ENCODE measurements at places on chromosomes 4 and X. TPM values are rescaled to one million over a fixed set of nuclear protein-coding genes. Genes with fewer than 3 reads are reported as not detected.

GRCh38 chr4:153931804-153932203 lies 142.9 kb upstream of the SFRP2 start:
- no peak for DNase-seq

PABPC5 gene
- not detected for total RNA-seq

DDX53 gene
- total RNA-seq: not detected

GCNA gene
- 1.7 TPM for total RNA-seq

PCYT1B gene
- total RNA-seq: not detected

PRR32 gene
- not detected for total RNA-seq

DNA sequence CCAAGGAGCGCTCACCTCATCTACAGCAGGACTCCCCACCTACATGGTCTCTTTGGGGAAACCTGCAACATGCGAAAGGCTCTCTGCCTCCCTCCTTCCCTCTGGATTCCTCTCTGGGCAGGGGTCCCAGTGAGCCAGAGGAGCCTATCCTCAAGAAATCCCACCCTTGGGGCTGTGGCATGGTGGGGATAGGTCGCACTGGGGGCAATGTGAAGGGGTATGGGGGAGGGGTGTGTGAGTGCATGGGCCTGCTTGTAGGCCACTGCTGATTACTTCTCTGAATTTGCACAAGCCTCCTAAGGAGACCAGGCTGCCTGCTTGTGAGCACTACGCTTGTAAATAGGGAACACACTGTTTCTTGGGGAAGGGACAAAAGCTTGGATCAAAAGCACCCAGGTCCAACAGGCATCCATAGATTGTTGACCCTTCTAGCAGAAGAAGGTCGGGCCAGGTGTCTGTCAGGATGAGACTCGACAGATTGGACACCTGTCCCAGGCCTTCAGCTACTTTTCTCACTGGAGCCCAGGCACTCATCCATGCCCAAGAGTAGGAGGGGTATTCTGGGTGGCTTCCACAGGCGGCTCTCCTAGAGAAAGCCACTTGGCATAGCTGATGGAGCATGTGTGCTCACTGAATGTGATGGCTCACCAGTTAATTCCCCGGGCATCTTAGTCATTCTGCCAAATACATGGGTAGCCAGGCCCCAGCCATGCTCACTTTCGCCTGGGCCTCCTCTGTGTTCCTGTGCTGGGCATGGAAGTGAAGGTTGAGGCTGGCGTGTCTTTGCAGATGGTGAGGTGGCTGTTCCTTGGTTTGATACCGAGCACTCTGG lies 75.0 kb downstream of the NBDY start:
- no peak for DNase-seq

GRCh38 chrX:129026202-129026601 lies 497.1 kb downstream of the SMARCA1 start:
- DNase-seq: no peak

CENPE gene
- 1.6 TPM for total RNA-seq

DNA sequence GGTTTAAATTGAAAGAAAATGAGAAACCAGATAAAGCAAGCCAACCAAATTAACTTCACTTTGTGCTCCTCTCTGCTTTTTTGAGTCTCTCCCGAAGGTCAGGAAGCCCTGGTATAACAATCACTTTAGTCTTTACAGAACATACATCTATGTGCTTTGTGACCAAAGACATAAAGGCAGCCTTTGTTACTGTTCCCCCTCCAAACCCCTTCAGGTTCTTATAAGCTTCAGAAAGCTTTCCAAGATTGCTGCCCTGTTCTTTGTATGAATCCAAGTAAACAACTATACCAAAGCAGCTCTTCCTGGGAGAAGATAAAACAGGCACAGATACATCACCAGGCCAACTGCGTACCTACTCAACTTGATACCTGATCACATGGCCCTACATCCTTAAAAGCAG lies 28.7 kb downstream of the RLIM start:
- DNase-seq: no peak

MAGEB10 gene
- total RNA-seq: not detected

DNA sequence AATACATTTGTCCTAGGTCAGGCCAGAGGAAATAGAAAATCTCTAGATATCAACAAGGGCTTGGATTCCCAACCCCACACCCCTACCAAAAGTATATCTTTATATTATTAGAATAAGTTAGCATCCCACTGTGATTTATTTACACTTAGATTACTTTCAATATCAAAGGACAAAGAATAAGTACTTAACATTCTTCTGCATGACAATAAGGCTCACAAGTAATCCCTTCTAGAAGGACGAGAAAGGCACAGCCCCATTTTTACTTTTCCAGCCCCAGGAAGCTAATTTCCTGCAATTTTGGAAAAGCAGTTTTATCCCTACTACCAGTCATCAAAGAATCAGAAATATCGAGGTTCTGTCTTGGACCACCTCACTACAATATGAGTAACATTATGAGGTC lies 14.1 kb upstream of the SLITRK2 start:
- DNase-seq: no peak

- no peak for DNase-seq
Observed at GRCh38 chrX:11349661-11350337, 56.6 kb downstream of the AMELX start.

- DNase-seq: no peak
Observed at GRCh38 chr4:101418466-101418865, 71.1 kb upstream of the PPP3CA start.

GRCh38 chr4:73420615-73421014 lies 15.4 kb upstream of the AFP start:
- no peak for DNase-seq

DNA sequence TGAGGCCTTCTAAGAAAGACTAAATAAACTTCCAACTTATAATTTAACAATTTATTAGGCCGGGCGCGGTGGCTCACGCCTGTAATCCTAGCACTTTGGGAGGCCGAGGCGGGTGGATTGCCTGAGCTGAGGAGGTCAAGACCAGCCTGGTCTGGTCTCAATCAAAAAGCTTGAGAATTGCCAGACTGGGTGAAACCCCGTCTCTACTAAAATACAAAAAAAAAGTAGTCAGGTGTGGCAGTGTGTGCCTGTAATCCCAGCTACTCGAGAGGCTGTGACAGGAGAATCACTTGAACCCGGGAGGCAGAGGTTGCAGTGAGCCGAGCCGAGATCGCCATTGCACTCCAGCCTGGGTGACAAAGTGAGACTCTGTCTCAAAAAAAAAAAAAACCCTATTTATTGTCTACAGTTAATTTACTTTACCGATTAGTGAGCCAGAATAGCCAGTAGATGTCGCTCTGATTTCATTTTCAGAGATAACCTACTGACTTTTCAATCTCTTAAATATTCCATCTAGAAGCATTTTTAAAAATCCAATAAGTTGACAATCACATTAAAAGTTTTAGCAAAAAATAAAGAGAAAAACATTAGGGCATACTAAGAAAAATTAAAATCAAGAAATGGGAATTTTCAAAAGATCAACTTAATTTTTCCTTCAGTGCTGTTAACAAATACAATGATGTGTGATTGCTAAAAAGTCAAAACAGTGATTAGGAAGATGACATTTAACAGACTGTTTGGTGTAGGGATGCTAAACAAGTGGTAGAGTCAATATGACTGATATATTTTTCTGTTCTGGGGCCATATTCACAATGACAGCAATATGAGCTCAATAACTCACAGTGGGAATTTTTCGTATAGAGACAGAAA lies 4.3 kb upstream of the SHROOM3 start:
- DNase-seq: no peak

DNA sequence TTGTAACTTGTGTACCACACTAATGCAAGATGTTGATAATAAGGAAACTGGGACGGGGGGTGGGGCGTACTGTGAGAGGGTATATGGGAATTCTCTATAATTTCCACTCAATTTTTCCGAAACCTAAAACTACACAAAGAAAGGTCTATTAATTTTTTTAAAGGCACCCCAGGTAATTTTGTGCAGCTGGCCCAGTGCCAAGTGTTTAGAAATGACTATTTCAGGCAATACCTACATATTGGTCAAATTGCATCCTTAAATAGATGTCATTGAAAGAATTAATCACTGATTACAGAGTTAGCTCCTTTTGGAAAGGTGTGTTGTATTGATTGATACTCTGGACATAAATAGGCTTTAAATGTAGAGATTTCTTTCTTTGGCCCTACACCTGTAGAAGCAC lies 10.1 kb upstream of the MTMR1 start:
- DNase-seq: no peak

DNA sequence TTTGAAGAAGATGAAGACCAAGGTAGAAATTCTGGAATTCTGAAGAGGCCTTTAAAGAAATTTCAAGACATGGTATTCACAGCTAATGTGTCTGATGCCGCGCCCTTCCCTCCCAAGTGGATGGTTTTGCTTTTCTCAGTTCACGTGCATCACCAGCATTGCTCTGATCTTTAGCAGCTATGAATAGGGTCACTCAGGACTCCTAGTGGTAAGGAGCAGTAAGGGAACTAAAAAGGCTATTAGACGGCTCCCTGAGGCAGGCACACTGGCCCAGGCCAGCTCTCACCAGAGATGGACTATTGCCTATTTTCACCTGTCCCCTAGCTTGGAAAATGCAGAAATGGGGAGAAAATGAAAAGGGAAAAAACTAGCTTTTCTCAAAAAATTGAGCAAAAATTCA lies 447.5 kb upstream of the RASGEF1B start:
- no peak for DNase-seq

DNA sequence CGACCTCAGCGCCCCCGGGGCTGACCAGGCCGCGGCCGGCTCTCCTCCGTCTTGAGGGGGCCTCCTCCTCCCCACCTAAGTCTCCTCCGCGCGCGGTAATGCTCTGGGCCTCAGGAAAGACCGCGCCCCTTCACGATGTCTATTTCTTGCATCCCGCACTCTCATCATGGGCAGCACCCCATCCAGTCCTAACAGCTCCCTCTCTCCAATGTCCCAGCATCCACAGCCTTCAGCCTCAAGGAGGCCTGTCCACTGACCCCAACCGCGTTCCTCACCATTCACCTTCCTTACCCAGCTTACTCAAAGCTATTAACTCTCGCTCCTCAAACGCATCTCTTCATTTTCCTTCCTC lies 77.5 kb downstream of the MAGED4 start:
- DNase-seq: no peak

NKAP gene
- 9.8 TPM for total RNA-seq

GRCh38 chr4:1003271-1004070 lies 8.0 kb upstream of the FGFRL1 start:
- no peak for DNase-seq

- no peak for DNase-seq
Observed at GRCh38 chrX:15356444-15356843, 21.1 kb upstream of the PIGA start.

PCDH10 gene
- total RNA-seq: not detected

- no peak for DNase-seq
Observed at GRCh38 chr4:35541888-35542213, 702.5 kb downstream of the ARAP2 start.

Data from activated T-cell treated with anti-CD3 and anti-CD28 coated beads, Interleukin-2, amount 50 U/mL, for 4 hours (primary cell).